NCI-H2107 (cell line): ENCODE measurements at places on chromosomes 12 and 14.

DNA sequence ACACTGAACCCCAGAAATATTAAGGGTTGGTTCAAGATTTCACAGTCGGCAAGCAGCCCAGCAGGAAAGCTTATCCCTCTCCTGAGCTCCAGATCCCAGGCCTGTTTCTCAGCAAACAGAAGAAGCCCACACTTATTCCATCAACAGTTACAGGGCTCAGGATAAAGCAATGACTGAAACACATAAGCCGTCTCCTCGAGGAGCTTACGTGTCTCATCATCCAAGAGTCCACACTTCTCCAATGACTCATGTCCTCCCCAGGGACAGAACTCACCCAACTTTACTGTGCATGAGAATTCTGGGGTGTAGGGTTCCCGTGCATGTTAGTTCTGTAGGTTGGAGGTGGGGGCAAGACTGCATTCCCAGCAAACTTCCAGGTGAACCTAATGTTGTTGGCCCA, 31.2 kb downstream of the GSC start:
- no peak for DNase-seq

GRCh38 chr14:61930101-61930857, 168.1 kb downstream of the SNAPC1 start:
- no peak for DNase-seq

GRCh38 chr12:13197526-13198143, 1.1 kb downstream of the EMP1 start:
- DNase-seq: no peak

GRCh38 chr14:89171168-89171567, 245.9 kb downstream of the FOXN3 start:
- no peak for DNase-seq

- no peak for DNase-seq
Measured at GRCh38 chr12:2300886-2301285, 248.1 kb downstream of the CACNA1C start.

- DNase-seq: no peak
Measured at GRCh38 chr12:18421867-18422266, 160.5 kb downstream of the PIK3C2G start.

- DNase-seq: no peak
Measured at GRCh38 chr12:13208533-13209435, 12.3 kb downstream of the EMP1 start.

DNA sequence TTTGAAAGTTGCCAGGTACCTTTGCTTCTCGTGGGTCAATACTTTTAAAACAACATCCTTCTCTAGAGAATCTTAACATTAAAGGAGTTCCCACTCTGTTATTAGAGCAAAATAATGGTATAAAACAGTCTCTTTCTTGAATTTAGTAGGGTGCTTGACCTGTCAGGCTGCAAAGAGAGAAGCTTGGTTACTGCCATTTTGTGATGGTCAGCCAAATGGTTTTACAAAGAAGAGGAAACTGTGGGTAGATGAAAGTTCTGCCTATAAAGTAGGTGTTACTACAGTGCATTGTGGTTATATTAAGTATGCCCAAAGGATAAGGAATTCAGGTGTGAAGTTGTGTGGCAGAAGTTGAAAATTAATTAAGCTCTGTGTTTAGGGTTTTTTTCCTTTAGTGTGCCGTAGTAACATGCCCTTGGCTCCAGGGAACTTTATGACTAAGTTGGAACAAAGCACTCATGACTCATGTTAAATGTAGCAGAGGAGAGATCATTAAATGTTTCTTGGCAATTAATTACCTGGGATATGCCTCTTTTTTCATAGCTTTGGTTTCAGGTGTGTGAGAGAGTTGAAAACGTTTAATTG, 354.0 kb upstream of the KITLG start:
- DNase-seq: no peak

DNA sequence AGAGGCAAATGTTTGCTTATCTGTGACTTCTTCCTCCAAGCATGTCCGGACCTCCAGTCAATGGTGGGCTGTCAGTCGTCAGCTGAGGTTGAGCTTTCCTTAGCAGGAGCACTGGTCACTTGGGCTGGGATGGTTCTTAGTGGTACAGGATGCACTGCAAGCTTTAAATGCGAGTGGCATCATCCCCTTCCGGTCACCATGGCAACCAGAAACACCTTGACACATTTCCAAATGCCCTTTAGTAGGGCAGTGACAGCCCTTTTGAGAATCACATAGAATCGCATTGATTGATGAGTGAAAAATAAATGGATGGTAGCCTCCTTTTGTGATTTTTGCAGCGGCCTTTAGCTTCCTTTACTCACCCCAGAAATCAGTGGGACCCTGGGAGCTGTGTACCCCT, 24.1 kb downstream of the NTF3 start:
- DNase-seq: no peak

- no peak for DNase-seq
Measured at GRCh38 chr14:52663850-52664249, 31.5 kb downstream of the ERO1A start.

DNA sequence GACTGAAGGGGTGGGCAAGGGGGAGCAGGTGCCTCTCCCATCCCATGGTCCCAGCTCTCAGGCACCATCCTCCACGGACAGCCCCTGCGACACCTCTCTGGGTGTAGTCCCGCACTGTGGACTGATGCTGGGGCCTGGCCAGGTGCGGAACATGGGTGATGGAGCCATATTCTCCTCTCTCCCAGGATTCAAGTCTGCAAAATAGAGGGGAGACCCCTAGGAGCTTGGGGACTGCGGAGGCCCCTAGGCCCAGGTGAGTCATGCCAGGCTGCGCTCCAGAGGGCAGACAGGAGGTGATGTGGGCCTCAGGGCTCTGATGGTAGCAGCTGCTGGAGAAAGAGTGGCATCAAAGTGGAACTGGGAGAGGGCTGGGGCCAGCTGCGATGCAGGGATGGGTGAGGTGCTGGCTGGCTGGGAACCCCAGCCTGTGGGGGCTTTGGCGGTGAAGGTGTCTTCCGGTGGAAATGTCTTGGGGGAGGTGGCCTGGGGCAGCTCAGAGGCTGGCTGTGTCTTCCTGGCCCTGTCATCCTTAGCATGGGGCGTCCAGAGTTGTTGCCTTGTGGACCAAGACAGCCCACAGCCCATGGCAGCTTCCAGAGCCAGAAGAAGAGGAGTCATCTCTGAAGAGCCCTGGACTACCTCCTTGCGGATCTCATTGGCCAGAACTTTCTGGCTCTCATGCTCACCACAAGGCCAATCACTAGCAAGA, 149.1 kb downstream of the KIF26A start:
- no peak for DNase-seq

- no peak for DNase-seq
Measured at GRCh38 chr12:111775205-111776193, 8.8 kb downstream of the ALDH2 start.

DNA sequence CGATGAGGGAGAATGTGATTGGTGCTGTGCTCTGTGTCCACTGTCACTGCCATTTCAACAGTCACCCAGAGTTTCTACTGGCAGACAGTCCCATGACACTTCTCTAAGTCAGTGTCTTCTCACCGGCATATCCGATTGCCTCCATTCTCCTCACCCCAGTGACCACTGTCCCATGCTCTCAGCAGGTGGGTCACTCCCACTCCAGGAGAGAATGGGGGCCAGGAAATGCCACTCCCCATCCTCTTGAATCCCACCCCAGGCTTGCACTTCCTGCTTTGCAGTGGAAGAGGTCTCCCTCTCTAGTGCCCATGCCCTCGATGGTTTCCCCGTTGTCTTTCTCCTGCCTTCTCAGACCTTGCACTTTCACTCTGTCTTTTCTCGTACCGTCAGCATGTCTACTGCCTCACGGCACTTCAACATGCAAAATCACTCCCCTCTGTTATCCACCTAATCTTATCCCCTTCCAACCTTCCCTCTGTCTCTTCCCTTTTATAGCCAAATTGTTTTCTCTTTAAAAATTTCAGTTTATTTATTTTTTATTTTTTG, 2.2 kb upstream of the EP400 start:
- no peak for DNase-seq

DNA sequence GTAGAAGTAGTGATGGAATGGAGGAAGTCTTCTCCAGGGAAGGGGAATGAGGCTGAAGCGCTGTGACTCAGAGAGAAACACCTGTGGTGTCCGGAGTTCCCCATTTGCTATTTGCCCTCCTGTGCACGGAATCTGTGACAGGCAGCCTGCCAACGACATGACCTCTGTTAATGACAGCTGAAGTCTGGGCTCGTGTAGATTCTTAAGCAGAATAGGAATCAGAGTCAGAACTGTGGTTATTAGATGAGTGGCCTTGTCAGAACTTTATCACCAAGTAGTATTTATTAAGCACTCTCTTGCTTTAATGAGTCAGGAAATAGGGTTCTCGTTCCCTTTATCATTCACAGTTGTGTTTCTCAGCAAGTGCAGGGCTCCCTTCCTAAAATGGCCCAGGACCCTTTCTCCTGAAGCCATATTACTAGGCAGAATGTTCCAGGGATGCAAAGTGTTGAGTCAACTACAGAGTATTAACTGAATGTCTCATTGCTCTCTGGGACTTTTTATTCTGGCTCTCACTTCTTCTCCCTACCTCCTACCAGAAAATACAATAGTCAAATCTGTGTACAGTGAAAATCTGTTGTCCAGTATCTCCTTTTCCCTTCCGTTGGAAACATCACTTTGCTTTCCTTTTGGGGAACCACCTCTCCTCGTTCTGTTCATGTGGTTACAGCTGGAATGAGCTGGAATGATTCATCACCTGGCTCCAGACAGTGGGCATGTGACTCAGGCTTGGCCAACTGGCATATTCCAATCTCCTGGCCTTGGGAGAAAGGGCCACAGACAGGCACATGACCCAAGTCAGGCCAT, 77.8 kb upstream of the MAX start:
- DNase-seq: no peak

DNA sequence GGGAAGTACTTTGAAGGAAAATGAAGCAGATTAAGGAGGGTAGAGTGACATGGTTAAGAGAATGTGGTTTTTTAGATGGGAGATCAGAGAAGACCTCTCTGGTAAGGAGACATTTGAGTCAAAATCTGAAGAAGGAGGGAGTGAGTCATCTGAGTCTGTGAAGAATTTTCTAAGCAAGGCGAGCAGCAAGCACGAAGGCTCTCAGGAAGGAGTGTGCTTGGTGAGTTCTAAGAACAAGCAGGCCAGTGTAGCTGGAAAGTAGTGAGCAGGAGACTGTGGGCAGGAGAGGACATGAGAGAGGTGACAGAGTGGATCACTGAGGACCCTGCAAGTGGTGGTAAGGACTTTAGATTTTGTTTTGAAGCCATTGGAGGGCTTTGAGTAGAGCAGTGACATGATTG, 76.3 kb upstream of the FUT8 start:
- no peak for DNase-seq

DNA sequence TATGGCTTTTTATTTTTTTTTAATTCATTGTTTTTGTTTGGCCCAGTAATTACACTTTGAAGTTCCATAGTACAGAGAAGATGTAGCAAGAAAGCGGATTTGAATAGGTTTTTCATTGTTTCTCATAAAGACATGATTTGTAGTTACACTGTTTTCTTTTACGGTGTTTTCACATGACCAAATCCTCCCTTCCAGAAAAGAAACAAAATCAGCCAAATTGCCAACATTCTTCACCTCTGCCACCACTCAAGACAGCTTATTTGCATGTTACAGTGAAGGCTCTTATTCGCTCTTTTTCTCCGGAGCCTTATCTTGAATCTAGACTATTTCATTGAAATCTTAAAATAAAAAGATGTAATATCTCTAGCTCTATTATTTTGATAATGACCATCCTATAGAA, 50.9 kb upstream of the KCNH5 start:
- no peak for DNase-seq

- no peak for DNase-seq
Measured at GRCh38 chr12:108141600-108142130, 12.6 kb downstream of the WSCD2 start.

GRCh38 chr14:72613231-72613974, 280.5 kb downstream of the DPF3 start:
- DNase-seq: no peak

GRCh38 chr12:111407377-111408115, 1.8 kb downstream of the SH2B3 start:
- DNase-seq: no peak

GRCh38 chr14:56189307-56189706, 71.1 kb downstream of the PELI2 start:
- no peak for DNase-seq

DNA sequence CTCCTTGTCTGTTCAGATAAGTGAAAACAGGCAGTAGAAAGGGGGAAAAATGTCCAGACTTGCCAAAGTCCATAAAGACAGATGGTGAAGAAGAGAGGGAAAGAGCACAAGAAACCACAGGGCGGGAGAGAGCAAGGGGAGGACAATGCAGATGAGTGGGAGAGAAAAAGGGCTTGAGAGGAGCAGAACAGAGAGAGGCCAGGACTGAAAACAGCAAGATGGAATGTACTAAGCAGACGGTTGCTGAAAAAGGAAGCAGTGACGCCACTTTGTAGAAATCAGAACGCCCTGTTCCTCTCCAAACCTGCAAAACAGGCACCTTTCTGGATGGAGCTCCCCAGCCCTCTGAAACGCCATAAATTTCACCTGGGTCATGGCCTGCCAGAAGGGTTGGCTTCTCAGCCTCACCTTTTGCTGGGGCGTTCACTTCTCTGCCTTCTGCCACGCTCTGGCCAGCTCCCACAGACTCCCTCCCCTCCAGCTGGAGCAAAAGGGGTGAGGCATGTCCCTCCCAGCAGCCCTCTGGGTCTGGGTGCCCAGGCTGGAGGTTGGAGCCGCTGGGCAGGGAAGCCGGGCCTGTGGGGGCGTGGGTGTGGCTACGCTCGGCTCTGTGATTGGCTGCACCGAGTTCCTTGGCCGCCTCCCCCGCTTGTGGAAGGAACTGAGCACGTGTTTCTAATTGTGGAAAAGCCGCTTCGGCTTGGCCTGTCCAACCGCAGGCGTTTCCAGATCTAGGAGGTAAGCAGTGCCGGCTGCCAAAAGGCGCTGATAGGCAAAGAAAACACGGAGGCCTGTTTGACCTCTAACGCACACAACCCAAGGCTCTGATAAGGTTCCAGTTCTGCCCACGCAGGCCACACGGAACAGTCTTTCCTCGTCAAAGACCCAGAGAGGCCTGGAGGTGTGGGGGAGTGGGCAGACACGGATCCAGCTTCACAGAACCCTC, 29.3 kb downstream of the SLC7A8 start:
- DNase-seq: no peak

DNA sequence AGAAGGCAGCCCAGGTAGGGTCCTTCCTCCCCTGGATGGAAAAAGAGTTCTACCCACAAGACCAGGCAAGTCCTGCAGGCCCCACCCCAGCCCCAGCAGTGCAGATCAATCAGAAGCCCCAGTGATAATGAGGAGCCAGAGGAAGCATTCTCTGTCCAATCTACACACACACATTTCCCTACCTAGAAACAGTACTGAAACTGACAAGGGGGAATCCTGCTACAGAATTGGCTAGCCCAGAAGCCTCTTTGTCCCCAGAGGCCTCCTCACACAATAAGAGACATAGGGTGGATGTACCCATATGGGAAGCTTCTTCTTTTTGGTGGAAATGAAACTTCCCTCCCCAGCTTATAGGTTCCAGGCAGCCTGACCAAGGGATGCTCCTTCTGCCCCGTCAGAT, 9.9 kb downstream of the FSCB start:
- no peak for DNase-seq

DNA sequence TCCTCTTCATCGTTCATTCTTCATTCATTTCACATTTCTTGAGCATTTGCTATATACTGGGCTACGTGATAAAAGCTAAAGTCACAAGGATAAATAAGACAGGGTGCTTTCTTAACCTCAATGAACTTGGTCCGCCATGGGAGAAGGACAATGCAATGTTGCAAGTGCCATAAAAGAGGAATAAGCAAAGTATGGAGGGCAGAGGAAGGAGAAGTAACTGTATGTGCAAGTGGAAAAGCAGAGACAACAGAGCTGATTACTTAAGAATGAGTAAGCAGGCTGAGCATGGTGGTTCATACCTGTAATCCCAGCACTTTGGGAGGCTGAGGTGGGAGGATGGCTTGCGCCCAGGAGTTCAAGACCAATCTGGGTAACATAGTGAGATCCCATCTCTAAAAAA, 14.4 kb downstream of the AREL1 start:
- DNase-seq: no peak
